Activated T-helper 9 cell treated with anti-CD3 and anti-CD28 coated beads, Interleukin-2, amount 50 U/mL, for 16 hours (primary cell): ENCODE measurements at places on chromosomes 6 and 20.

- no peak for DNase-seq
These were observed 102.6 kb downstream of the FLRT3 start for GRCh38 chr20:14234666-14235295.

- no peak for DNase-seq
These were observed 122.3 kb upstream of the AFDN start for GRCh38 chr6:167704396-167704901.

- no peak for DNase-seq
These were observed 101.5 kb downstream of the RPP40 start for GRCh38 chr6:4902363-4902762.

GRCh38 chr20:43794326-43794725, 67.5 kb upstream of the GTSF1L start:
- no peak for DNase-seq

GRCh38 chr6:113625850-113626249, 231.3 kb upstream of the MARCKS start:
- DNase-seq: no peak

DNA sequence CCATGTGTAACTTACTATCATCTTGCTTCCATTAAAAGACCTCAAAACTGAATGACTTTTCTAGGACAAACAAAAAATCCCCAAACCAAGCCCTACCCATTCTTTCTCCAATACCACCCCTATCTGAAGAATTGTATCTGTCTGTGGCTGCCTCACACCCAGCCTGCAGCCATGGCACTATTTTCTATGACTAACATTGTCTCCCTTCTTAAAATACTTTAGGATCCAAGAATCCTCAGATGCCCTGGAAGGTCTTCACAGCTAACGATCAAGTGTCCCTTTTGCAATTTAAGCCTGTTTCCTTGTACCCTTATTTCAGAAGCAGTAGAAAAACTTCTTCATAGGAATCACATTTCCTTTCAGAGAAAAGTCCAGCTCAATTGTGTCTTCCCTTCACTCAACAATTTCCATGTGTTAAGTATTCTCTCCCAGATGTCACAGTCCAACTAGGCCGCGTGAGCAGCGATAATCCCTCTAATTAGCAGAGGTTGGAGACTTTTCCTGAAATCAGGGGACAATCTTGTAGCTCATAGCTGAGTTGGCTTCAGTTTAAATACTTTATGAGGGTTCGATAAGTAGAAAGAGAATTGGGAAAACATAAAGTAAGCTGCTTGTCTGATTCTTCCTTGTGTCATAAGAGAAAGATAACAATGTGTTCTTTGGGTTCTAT, 5.2 kb upstream of the MEP1A start:
- DNase-seq: no peak

- DNase-seq: no peak
These were observed 61.9 kb downstream of the SASH1 start for GRCh38 chr6:148404456-148405054.

DNA sequence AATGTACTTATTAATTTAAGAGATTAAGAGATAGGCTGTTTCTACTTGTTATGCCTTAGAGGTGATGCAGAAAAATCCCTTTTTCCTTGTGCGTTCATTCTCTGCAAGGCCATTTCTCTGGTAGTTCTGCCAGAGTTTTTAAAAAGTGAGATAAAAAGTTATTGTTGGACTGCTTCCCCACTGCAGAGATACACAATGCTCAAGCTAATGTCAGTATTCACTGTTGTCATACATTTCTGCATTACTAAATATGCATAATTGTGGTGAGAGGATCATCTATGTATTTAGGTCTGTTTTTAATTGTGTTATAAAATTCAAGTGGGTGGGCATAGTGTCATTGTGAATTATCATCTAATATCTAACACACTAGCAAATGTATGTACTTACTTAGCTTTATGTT, 600.4 kb downstream of the HTR1B start:
- DNase-seq: no peak

GRCh38 chr20:17572034-17572638, 2.3 kb downstream of the DSTN start:
- DNase-seq: no peak

DNA sequence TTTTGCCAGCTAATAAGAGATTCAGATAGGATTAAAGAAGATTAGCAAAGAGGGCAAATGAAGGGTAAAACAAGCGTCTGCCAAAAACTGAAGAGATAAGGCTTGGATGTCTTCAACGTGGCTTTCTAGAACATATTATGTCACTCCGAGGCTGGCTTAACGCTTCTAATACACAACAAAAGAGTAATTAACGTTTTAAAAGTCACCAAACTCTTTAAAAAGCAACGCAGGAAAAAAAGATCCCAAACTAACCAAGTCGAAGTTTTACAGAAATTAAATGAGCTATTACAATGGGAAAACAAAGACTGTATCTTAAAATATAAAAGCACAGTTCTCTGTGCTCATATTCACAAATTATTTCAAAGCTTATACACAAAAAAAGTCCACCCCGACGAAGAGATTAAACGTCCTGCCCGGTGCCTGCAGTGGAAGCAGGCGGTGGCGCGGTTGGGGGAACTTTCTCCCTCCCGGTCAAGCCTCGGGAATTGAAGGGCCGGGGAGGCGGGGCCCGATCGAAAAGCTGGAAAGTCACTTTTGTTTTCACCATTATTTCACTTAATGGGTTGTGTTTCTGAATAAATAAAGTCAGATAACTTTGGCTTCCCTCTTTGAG, 1.2 kb downstream of the MAK start:
- DNase-seq: no peak

DNA sequence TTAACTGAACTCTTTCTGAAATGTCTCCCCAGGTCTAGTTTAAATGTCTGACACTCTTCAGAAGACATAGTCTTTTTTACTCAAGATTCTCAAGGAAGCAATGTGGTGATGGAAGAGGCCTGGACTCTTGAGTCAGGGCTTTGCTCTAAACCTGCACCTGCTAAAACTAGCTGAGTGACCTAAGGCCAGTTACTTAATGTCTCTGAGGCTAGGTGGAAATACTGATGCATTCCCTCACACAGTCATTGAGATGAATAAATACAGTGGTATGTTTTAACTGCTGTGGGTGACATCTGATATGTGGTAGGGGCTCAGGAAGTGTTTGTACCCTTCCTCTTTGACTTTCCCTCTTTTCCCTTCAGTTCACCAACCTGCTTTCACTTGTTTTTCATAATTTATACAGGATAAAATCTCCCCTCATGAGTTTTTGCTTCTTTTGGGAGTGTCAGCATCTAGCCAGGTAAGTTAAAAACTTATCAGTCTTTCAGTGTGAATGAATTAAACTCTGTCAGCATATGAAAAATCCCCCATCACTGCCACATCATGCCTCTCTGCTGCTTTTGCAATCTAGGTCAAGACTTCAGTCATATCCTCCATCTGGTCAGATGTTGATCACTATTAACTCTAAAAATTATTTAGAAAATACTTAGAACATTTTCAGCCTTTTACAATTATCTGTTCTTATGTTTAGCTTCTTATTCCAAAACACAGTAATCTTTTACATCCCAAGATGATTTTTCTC, 178.7 kb upstream of the TNFAIP3 start:
- no peak for DNase-seq

GRCh38 chr6:127456465-127456864, 2.7 kb downstream of the KIAA0408 start:
- DNase-seq: no peak

DNA sequence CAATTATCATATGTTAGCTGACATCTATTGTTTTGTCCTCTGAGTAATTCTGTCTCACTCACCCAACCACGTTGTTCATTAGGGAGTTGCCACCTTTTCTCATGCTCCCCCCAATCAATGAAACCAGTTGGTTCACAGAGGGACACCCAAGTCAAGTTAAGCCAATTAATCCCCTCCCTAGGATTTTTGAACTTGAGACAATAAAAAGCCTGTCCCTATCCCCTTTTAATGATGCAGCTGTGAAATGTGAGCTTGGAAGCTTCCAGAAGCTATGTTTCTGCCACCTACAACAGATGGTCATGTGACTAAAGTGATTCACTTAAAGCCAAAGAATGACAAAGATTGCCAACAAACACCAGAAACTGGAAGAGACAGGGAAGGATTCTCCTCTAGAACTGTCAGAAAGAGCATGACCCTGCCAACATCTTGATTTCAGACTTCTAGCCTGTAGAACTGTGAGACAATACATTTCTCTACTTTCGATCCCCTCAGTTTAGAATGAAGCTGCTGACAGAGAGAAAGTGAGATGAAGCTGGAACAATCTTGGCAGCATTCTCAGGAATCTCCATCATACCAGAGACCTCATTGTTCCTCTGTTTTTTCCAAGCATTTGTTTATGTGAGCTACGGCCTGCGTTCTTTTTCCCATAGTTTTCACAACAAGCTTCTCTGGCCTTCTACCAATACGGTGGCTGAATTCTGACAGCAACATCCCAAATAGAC, 57.8 kb upstream of the TPD52L1 start:
- DNase-seq: no peak

DNA sequence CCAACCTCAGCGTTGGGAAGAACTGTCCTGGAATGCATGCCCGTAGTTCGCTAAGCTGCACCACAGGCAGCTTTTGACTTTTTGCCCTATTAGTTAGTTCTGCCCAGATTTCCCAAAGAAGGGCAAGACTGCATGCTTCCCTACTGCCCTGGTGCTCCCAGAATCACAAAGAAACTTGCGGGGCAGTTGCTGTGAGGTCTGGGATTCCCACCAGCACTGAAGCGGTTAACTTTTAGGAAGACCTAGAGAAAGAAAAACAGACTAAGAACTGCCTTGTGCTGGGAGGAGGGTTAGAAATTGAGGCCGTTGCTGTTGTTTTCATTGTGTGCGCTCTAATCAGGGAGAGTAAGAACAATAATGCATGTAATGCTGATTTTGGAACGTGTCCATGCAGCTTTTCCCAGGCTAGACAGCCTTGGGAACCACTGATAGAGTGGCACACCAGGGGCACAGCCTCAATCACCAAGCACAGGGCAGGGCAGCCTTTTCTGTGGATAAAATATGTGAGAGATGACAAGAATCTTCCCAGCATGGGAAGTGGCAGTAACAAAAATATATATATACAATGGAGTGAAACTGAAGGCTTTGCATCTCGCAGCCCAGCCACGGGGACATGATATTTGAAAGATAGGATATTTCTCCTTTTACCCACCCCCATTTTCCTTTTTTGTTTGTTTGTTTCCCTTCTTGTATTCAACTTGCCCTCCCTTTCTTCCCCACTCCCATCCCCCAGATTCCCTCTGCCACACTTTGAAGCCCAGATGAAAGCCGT, 137.7 kb upstream of the HEY2 start:
- DNase-seq: no peak

- no peak for DNase-seq
These were observed 40.7 kb downstream of the DACT2 start for GRCh38 chr6:168278904-168279303.

GRCh38 chr6:16602035-16602434, 159.2 kb downstream of the ATXN1 start:
- peak; percentile 8 for DNase-seq

DNA sequence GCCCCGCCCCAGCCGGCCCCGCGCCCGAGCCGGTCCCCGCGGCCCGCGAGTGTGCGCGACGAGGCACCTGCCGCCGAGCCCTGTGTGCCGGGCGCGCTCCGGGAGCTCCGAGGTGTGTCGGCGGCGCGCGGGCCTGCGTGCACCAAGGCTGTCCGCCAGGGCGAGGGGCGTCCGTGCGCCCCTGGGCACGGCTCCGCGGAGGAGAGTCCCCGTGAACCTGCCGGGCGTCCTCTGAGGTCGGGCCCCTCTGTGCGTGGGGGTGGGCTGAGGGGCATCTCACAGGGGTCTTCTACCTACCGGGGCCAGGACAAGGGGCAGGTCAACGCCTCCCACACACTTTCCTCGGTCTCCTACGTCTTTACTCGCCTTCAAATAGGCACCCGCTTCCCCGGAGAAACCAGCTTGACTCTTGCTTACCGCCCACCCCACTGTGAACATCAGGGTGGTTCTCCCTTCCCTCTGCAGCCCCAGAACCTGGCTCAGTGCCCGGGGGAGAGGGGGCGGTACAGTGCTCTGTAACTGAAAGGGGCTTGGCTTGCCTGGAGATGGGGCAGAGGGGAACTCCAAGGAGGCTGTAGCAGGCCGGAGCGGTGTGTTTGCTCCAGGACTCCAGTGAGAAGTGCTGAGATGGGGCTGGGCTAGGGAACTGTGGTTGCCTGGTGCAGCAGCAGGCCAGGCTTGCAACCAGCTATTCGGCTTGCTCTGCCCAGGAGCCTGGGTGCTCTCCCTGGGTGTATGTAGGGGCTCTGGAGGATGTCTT, at the start of gene SAMD10:
Gene SAMD10, minus strand, starts transcription at position 86 of the 760 bp plus-strand sequence. CDS start 175 bp downstream, outside the sequence.
- peak; percentile 66 for DNase-seq

DNA sequence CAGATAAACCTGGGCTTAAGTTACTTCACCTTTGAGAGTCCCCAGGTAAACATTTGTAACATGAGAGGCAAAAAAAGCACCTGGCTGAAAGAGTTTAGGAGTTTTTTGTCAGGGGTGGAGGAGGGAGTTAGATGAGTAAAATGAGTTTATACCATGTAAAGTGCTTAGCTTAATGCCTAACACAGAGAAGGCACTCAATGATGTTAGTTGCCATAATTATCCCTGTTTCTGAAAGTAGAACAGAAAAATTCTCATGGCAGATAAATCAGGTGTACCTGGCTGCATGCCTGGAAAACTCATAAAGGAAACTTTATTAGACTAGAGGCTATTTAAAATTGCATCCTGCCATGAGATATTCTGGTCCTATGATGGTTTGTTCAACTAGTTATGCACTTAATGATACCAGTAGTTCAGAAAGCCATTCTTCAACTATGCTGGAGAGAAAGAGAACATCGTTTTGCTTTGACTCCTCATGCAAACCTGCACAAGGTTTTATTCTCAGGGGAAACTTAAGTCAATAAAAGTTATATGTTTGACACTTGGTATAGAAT, 40.4 kb downstream of the FBXO5 start:
- no peak for DNase-seq
